ENCODE measurements at places on chromosomes 6 and 20.

DNA sequence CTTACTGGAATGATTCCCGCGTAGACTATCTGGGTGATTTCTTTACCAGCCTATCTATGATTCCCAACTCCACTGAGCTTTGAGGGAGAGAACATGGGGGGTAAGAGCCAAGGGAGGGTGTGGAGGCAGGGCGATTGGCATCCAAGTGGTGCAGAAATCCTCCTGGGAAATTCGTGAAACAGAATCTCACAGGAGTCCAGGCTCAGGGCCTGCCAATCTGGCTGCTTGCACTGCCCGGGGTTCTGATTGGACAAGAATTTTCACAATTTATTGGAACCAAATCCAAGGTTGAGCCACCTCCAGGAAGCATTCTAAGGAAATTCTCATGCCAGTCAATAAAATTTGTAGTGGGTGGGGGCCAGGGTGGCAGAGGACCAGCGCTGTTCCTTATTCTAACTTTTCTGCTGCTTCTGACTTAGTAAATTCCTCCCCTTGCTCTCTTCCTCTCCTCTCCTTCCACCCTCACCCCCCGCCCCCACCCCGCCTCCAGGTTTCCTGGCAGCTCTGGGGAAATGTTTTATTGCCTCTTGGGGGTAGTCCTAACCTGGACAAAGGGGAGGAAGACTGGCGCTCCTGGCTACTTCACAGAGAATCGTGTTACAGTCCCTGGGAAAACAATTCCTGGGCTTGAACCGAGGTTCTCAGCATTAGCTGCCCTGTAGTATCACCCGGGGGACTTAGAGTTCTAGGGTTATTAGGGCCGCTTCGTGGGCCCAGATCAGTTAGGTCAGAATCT, 3.1 kb downstream of the BMP6 start:
- DNase-seq = no peak

DNA sequence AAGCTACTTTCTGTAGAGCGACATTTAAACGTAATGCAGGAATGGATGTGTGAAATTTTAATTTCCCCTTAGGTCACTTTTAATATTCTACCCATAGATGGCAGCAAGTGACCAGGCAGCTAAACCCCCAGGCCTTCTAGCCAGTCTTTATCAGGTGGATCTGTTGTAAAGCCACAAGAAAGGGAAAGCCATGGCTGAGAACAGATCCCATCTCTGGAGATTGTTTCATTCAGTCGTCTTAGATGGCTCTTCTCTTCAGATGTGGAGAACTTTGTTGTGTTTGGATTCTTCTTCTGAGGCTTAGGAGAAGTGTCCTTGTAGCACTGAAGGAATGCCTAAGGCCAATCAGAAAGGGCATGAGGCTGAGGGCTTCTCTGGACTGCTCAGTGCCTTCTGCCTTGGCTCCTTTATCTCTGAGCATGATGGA, 15.8 kb upstream of the RNF182 start:
- DNase-seq = peak; percentile 75

DNA sequence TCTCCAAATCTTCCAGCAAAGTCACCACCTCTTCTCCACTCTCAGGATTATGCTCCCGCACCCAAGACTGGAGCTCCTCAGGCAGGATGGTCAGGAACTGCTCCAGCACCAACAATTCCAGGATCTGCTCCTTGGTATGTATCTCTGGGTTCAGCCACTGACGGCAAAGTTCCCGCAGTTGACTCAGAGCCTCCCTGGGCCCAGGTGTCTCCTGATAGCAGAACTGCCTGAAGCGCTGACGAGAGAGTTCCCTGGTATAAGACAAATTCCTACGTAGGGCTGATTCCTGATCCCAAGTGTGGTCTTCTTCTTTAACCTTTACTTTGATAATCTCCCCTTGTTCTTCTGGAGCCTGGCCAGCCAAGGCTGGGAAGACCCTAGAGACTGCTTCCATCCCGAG, 60.6 kb downstream of the GPX5 start:
- no peak for DNase-seq

- DNase-seq = no peak
Observed at GRCh38 chr20:59221049-59221706, 57.6 kb downstream of the ZNF831 start.

- no peak for DNase-seq
Observed at GRCh38 chr20:37301558-37301957, 12.1 kb downstream of the MANBAL start.

DNA sequence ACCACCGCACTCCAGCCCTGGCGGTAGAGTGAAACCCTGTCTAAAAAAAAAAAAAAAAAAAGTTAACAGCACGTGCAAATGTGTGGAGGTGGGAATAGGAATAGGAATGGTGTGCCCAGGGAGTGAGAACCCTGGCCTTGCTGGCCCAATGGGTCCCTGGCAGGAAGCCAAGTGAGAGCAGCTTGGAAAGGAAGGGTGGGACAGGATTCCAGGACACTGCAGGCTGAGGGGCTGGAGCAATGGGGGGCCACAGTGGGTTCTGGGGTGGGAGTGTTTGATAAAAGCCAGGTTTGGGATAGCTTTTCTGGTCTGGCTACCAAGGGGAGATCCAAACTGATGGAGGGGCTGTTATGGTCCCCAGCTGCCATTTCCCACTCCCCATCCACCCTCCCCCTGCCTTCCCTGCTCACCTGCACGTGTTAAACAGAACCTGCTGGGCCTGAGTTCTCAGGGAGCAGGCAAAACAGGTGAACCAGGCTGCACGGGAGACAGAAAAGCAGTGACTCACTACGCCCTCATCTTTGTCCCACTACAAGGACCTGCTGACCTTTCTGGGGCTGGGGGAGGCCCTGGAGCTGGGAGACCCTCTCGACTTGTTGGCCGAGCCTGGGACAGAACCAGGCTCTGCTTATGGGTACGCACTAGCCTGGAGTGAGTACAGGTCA, 3.3 kb downstream of the SUN5 start:
- no peak for DNase-seq

- DNase-seq = peak; percentile 38
Observed at GRCh38 chr20:408843-409696, 971 bp downstream of the RBCK1 start.

GRCh38 chr6:24330137-24330732, 27.6 kb downstream of the DCDC2 start:
- no peak for DNase-seq

DNA sequence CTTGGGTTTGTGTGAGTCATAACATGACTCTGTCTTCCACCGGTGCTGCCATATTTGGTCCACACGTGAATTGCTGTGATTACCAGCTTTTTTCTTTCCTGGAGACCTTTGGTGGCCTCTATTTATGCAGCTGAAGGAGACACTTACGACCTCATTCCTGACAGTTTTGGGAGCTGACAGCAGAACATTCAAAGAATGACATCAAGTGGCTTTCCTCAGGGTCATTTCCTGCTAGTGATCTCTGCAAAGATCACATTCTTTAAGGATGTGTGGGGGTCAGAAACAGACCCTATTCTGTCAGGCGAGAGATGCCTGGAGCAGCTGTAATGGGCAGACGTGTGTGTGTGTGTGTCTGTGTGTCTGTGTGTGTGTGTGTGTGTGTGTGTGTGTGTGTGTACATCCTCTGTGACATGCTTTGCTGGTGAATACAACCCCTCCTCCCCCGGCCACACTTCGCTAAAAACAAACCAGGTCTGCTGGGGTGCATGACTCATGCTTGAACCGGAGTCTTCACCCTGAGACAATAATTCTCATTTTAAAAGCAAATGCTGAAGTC, 115.6 kb downstream of the TMEM170B start:
- DNase-seq = peak; percentile 98
